Effector memory CD4-positive, alpha-beta T cell (primary cell): ENCODE measurements at places on chromosomes 2 and 18.
A peak's percentile ranks its signal among the peaks of the same experiment; 100 is the strongest.

GRCh38 chr2:181407171-181407570 lies 50.0 kb upstream of the ITGA4 start:
- DNase-seq = no peak

GRCh38 chr2:46780801-46781445 lies 134.7 kb downstream of the MCFD2 start:
- no peak for DNase-seq

- DNase-seq = no peak
Measured at GRCh38 chr2:26363323-26363722, 16.7 kb upstream of the ADGRF3 start.

DNA sequence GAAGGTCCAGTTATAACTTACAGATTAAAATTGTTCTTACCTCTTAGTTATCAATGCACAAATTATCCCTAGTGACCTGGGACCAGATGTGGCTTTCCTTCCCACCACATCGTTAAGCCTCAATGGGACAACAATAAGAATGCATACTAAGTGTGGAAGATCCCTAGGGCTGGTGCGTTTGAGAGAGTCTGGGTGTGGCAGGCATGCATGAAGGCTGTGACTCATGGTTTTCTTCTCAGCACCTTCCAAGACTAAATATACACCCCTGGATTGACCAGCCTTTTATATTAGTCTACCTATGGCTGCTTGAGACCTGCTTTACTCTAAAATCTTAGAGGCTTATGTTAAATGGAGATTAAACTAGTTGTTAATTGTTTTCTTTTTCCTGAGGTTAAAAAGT lies 261.7 kb upstream of the SLC14A2 start:
- DNase-seq = no peak

GRCh38 chr2:59184276-59185020 lies 943.3 kb upstream of the FANCL start:
- DNase-seq = no peak

- no peak for DNase-seq
Measured at GRCh38 chr18:66264130-66264529, 339.8 kb downstream of the CDH19 start.

DNA sequence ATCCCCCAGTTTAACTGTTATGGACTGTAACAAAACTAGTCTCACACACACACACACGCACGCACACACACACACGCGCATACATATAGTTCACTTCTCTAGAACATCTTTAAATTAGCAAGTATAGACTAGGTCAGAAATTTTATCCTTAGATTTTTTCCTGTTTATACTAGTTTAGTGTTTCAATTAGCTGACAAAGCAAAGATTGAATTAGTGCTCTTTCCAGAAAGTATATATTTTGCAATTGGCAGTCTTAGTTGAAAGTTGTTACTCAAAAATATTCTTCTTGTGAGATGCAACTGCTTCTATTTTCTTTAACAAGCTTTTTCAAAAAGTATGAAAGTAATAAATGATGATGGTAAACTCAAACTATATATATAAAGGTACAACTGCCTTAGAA lies 22.5 kb downstream of the PLEKHA3 start:
- DNase-seq = no peak

- DNase-seq = no peak
Measured at GRCh38 chr2:238380785-238381184, 45.9 kb upstream of the ASB1 start.

DNA sequence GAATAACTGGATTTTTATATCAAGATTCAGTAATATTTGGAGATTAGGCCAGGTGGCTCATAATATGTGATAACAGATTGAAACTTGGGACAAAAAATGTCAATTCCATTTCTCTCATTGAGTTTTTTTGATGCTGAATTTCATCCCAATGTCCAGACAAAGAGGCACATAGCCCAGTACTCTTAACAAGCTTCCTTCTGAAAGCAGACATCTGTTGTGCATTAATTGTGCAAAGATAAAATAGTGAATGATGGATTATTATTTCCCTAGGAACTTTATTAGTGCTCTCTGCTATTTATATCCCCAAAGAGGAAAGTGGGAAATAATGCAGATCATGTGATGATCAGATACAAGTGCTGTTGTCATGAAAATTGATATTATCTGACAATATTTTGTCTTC lies 234.1 kb downstream of the CCDC102B start:
- no peak for DNase-seq

GRCh38 chr2:100606726-100607343 lies 44.0 kb downstream of the PDCL3 start:
- DNase-seq = peak; percentile 3

DNA sequence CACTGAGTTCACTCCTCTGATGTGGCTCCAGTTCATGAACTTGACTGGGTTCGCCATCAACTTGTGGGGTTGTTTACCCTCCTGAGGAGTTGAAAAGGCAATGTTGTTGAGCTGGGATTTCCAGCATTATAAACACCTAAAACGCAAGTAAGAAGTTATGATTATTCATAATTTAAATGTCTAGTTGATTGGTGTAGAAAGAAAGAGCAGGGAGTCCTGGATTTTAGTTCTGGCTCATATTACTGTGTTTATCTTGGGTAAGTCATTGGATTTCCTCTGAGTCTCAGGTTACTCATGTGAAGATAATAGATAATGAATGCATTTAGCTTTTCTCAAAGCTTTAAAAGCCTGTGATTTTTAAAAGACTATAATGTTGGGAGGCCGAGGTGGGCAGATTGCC lies 438.0 kb upstream of the CDH20 start:
- DNase-seq = no peak

DNA sequence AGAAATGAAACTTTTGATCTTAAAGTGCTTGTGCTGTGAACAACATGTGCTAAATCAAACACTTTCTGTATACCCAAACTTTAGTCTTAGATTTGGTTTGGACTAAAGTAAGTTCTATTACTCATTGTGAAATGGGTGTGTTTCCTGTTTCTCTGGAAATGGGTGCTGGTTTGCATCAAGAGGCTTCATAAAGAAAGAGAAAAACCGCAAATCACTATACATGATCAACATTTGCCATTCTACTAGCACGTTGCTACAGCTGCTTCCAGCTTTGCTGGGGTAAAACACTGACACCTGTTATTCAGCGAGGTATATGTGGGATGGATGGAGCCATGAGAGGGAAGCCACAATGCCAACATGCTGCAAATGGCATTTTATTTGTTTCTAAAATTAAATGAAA lies 547.0 kb upstream of the ACVR2A start:
- no peak for DNase-seq

GRCh38 chr2:165357758-165358157 lies 111.7 kb upstream of the CSRNP3 start:
- no peak for DNase-seq

DNA sequence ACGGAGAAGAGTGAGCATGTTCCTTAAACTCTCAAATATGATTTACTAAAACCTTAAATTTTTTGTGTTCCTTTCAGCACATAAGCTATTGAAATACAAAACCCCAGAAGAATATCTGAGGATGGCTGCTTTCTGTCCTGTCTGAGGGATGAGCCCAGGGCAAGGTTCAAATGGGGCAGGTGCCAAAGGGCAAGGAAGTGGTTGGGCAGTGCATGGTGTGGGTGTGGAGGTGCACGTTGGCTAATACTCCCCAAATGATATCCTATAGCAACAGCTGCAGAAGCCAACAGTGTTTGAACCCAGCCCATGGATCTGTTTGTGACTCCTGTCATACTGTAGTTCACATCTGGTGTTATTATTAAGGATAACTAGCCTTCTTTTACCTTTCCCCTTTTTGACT lies 183.0 kb downstream of the CDCA7 start:
- no peak for DNase-seq

DNA sequence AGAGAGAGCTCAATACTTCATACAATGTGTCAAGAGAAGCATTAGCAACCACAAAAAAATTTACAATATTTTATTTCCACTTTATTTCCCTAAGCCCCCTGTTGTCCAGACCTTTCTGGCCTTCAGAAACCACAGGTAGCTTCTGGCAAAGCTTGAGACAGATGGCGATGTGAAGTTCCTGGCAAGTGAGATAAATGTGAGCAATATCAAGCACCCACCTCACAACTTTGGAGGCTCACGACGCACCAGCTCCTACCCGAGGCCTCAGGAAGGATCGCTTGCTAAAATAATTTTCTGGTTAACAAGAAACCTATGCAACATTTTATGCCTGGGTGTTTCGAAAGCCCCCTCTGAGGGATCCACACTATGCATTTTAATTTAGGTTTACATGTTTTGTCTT lies 158.1 kb upstream of the CHAC2 start:
- no peak for DNase-seq

GRCh38 chr2:37389395-37389794 lies 45.0 kb downstream of the QPCT start:
- DNase-seq = no peak

- no peak for DNase-seq
Measured at GRCh38 chr2:99793022-99793421, 303.2 kb upstream of the REV1 start.

DNA sequence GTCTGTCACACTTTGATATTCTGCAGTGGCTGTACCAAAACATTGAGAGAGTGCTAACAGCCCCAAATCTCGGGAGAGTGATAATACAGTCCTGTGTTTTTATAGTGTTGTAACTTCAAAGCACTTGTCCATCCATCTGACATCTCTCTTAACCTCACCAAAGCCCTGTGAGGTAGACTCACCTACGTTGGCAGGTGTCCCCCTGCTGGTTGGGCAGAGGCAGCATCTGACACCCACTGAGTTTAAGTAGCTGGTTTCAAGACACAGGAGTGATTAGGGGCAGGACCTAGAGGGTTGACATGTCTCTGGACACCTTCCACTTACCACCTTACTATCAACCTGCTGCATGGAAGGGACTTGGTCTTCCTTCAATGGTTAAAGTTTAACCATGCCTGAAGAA lies 22.9 kb downstream of the COLEC12 start:
- no peak for DNase-seq

GRCh38 chr2:179692610-179693009 lies 168.8 kb downstream of the ZNF385B start:
- DNase-seq = no peak

- no peak for DNase-seq
Measured at GRCh38 chr2:57575700-57576268, 470.8 kb upstream of the VRK2 start.

- no peak for DNase-seq
Measured at GRCh38 chr18:45896452-45896851, 70.7 kb downstream of the EPG5 start.

GRCh38 chr18:55778788-55779690 lies 191.0 kb upstream of the TCF4 start:
- DNase-seq = no peak

DNA sequence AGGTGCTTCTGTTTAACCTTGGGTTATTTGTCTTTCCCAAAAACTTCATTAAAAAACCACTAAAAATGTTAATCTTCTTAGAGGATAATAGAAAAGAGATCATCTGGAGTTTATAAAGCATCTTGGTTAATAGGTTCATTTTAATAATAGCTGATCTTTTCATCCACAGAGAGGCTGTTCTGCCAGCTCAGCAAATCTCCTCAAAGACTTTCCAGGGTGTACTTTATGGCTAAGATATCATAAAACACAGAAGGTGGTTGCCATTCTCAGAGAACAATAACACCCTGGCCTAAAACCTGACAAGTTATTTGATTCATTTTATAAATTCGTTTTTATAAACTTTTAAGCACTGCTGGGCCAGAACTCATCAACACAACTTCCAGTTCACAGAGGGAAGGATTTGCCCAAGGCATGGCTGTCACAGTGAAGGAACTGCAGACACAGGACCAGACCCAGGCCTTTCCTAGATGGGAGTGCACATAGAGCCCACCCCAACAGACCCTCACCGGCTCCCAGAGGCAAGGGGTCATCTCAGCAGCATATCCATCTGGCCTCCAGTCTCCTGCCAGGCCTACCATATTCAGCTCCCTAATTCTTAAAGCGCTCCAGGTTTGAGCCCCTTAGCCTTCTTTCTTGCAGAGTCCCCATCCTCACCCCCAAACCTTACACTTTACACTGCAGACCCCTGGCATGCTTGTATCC lies 203.4 kb upstream of the RAB6C start:
- DNase-seq = no peak

DNA sequence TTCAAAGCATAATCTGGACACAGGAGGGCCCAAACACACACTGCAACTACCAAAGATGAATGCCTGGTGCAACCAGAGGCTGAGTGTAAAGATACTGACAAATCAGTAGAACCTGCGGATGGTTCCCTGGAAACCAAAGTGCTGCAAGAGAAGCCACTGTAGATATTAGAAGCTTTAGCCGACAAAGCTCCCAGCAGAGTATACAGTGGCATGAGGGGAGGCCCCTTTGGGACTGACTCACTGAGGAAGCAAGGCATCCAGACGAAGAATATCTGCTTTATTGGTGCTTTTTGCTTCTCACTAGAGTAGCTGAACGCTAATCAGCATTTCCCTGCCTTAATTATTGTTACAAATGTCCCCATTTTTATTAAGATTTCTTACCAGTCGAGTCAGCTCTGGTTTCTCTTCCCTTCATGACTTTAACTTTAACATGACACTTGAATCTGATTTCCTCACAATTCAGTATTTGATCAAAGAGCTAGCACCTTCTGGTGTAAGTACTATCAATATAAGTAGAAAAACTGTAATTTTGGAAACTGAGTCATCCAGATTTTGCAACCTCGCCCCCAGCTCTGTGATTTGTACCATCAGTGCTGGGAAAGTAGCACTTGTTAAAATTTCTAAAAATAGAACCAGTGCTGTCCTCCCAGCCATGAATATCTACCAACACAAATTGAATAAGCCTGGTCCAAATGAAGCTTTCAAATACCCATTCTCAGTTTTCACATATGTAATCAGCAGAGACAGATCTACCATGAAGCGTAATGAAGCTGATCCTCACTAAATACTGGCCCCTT lies 34.2 kb downstream of the FIGN start:
- DNase-seq = no peak

- no peak for DNase-seq
Measured at GRCh38 chr18:48934415-48934722, 16.4 kb downstream of the SMAD7 start.

- DNase-seq = no peak
Measured at GRCh38 chr2:237315829-237316225, 98.1 kb downstream of the COL6A3 start.

- no peak for DNase-seq
Measured at GRCh38 chr2:145305889-145306288, 786.0 kb upstream of the ZEB2 start.

- no peak for DNase-seq
Measured at GRCh38 chr2:43788646-43789045, 14.8 kb downstream of the DYNC2LI1 start.

GRCh38 chr18:12366379-12366778 lies 10.6 kb downstream of the AFG3L2 start:
- DNase-seq = no peak

DNA sequence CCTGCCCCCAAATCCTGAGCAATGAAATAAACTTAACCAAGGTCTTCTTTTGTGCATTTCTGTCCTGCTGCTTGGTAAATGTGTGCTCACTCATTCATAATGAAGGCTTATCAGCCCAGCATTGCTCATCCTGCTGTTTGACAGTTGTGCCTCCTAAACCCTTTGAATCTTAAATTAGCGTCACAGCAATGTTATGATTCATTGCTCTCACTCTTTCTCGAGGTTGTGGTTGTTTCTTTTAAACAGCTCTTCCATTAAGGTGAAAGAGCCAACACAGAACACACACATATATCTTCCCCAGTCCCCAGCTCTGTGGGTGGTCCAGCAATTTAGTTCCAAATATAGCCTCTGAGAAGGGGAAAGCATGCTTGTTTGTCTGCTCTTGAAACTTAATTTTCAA lies 84.0 kb downstream of the EVA1A start:
- no peak for DNase-seq
